ENCODE measurements at places on chromosomes 7 and 10. TPM values are rescaled to one million over a fixed set of nuclear protein-coding genes. Genes with fewer than 3 reads are reported as not detected.

Gene GPNMB
- 440 TPM for total RNA-seq

Gene ACBD7
- 0.99 TPM for total RNA-seq

Gene COL13A1
- total RNA-seq = 21.5 TPM

Gene SAMD9L
- 21.0 TPM for total RNA-seq

Gene ASZ1
- not detected for total RNA-seq

Gene SLC26A3
- not detected for total RNA-seq

Gene STEAP4
- 1.7 TPM for total RNA-seq

Gene PNLIPRP3
- total RNA-seq = 0.17 TPM

Gene AP3M1
- 37.1 TPM for total RNA-seq

Gene CFTR
- not detected for total RNA-seq

Gene TCF7L2
- 3.0 TPM for total RNA-seq

Gene PLOD3
- total RNA-seq = 99.5 TPM

Gene LIPJ
- total RNA-seq = not detected

Gene PLEKHA8
- 13.4 TPM for total RNA-seq

Gene CCDC146
- total RNA-seq = 2.2 TPM

Gene CHST3
- 15.4 TPM for total RNA-seq
